ENCODE measurements at places on chromosomes 3 and 15.

DNA sequence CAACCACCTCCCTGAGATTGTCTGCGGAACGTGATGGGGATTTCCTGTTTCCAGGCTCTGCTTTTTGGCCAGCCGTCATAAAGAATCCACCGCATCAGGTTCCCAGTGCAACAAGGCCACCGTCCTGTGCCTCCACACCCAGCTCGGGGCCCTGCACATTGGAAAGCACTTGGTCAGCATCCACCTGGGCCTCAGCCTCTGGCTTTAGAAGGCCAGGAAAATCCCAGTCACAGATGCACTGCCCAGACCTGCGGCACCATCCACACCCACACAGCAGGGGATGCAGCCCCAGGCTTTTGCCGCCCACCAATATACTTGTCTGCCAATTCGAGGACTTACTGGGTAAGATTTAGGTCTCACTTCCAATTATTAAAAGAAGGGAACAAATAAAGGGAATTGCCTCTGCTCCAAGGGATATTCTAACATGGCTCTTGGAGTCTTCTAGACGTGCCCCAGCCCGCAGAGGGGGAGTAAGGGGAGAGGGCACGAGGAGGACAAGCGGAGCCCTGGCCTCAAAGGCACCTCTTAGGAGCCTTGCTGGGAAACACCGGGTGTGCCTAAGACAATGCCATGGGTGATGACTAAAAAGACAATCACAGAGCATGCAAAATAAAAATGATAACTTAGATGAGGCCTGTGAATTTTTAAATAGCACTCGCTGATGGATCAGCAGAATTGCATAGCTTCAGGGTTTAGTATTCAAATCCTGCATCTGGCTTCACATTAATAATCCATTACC lies 169.2 kb downstream of the FOXP1 start:
- no peak for DNase-seq

DNA sequence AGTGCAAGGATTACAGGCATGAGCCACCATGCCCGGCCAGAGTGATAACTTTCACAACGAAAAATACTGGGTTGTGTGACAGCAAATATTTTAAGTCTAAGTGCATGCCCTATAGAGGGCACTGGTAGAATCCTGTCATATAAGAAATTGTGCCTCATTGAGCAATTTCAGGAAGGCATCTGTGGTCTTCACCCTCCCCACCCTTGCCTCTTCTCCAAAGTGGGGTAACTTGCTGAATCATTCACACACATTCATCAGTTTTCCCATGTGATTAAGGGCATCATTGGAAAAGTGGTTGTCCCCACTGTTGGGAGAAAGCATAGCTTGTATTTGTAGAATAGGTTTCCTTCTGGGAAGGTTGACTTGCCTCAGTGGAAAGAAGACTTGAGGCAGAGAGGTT lies 9.2 kb downstream of the MITF start:
- DNase-seq = no peak

- no peak for DNase-seq
These were observed 103.4 kb downstream of the IGF1R start for GRCh38 chr15:98751767-98752166.

DNA sequence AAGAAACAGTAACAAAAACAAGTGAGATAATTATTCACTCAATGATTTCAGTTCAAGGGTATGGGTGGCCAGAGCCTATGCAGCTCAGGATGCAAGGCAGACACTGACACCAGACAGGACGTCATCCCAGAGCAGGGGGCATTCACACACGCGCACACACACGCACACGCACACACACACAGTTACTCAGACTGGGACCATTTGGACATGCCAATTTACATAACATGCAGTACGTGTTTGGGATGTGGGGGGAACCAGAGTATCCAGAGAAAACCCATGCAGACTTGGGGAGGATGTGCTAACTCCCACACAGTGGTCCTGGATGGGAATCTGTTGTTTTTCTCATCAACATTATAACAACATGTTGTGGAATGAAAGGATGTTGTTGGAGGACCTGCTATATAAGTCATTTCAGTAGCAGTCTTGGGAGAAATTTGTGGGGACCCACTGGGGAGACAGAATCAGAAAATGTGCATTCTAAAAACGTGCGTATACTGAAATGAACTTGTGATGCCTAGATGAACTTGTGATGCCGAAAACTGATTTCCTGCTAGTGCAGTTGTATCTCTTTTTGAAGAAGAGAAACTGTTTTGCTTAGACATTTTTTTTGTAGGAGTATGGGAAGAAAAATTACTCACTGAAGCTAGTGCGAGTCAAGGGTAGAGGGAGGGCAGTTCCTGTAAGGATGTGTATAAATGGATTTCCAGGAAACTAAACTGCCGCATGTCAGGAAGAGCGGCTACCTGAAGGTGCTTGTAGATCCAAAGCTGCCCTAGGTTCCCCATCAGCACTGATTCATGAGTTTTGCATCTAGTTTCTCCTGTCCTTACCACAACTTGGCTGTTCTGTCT lies 25.2 kb downstream of the CD200 start:
- DNase-seq = no peak

DNA sequence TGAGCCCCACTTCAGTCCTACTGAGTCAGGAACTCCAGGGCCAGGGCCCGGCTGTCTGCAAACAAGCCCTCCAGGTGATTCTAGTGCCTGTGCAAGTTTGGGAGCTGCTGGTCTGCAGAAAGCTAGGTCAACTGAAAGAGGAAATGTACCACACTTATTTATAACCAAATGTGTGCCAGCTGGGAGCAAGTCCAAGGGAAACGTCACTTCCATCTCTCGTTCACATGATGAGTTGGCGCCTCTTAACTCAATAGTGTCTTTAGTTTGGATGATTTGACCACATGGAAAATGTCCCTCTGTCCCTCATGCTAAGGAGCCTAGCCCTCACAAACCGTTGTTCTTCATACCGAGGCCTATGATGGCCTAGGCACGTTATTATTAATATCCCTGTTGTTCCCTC lies 43.2 kb downstream of the GOLGA8S start:
- DNase-seq = no peak

DNA sequence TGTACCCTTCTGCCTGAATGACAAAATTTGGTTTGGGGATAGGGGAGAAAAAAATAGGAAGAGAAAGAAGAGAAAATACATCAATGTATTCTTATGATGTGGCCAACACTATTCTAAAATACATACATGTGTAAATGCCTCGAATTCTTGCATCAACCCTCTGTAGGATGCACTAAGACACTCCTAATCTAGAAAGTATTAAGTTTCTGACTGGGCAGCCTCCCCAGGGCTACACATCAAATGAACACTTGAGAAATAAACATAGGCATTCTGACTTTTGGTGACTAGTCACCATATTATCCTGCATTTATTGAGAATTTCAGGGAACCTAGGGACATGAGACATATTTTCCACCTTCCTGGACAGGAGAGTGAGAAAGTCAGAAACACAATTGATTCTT lies 109.2 kb downstream of the CPNE4 start:
- no peak for DNase-seq

DNA sequence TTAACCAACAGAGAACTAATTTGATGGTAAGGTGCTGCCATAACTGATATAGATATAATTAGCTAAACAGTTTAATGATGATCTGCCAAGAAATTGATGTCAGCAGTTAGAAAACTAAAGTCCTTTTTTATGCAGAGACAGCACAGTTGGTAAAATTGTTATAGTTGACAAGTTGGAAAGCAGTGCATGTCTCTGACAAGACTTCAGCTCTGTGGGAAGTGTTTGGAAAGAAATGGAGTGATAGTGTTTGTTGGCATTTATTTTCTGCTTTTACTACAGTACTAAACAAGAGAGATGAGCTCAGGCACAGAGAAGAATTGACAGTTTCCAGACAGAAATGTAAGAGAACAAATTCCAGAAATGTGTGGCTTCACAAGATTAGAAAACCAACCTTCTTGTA lies 523.5 kb upstream of the BCHE start:
- no peak for DNase-seq

DNA sequence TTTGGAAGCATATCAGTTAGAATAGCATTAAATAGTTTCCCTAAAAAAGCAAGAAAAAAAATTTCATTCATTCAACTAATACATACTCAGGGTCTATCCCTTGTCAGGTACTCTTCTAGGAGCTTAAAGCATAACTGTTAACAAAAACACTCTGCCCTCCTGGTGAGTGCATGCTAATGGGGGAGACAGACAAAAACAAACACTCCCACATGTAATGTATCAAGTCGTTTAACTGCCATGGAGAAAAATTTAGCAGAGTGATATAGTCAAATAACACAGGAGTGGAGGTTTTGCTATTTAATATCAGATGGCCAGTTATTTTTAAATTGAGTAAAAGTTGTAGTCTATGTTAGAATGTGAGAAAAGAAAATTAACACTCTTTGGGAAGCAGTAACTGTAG lies 254.5 kb upstream of the RARB start:
- no peak for DNase-seq

GRCh38 chr15:75636026-75636425 lies 4.0 kb downstream of the IMP3 start:
- DNase-seq = no peak

- no peak for DNase-seq
These were observed 12.4 kb upstream of the GREM1 start for GRCh38 chr15:32705446-32705845.

GRCh38 chr3:20421-20820 lies 176.1 kb upstream of the CHL1 start:
- DNase-seq = no peak

- DNase-seq = no peak
These were observed 39.4 kb upstream of the KY start for GRCh38 chr3:134690226-134690625.

DNA sequence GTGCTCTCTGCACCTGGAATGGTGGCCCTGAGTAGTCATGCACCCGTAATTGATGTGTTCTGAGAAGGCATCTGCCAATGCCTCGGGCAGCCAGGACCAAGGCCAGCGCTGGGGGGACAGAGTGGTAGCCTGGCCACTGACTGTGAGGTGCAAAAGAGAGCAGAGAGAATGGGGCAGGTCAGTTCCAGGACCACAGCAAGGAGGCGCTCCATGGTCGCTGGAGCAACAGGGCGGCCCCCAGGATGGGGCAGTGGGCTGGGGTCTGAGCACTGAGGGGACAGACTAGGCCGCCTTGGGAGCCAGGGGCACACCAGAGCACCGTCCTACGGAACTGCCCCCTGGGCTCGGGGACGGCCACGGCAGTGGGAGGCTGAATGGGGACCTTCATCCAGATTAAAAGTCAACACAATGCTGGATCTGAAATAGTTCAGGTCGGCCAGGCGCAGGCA lies 48.3 kb upstream of the IQSEC1 start:
- no peak for DNase-seq

GRCh38 chr3:30713885-30714503 lies 107.6 kb downstream of the TGFBR2 start:
- DNase-seq = no peak

DNA sequence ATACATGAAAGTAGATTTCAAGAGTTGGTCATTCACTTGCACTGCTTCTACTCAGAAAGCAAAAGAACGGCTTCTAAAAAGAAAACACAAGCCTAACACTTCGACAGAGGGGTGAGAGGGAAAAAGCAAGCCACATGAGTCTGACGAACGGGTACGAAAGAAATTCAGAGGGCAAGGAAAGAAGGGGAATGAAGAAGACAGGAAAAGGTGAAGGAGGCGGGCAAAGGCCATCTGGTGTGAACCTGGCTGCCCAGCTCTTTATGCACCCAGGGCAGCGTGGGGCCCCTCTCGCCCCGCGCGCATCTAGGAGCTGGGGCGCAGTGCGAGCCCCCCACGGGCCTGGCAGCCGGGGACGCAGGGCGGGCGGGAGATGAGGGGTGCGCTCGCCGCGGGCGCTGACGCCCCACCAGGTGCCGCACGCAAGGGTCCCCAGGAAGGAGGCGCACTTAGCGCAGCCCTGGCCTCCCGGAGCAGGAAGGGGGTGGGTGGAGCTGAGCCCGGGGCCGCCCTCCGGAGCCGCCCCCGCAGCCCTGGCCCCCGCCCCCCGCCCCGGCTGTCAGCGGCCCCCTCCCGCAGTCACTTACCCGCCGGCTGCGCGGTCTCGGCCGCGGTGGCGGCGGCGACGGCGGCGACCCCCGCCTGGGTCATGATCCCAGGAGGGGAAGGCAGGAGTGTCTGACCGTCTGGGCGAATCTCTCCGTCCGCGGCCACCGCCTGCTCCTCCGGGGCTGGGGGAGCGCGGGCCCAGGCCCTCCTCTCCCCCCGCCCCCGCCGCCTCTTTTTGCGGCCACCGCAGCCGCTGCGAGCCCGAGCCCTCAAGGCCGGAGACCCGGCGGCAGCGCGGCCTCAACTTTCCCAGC lies at the start of gene USF3:
TSS of gene USF3 (minus strand) at position 857 of the 860 bp plus-strand sequence. CDS start 21,764 bp downstream, outside the sequence.
- DNase-seq = peak; percentile 10

GRCh38 chr15:40825661-40826422 lies 2.7 kb downstream of the PPP1R14D start:
- no peak for DNase-seq

GRCh38 chr15:101429191-101429590 lies 60.3 kb downstream of the PCSK6 start:
- no peak for DNase-seq

GRCh38 chr15:43316016-43316970 lies 14.1 kb downstream of the LCMT2 start:
- DNase-seq = no peak

- DNase-seq = no peak
These were observed 97.8 kb upstream of the AADACL2 start for GRCh38 chr3:151635905-151636304.

- no peak for DNase-seq
These were observed 214.8 kb downstream of the TBC1D2B start for GRCh38 chr15:77862651-77863104.

GRCh38 chr3:150960708-150961684 lies 11.5 kb downstream of the CLRN1 start:
- no peak for DNase-seq

GRCh38 chr3:71881041-71881440 lies 96.1 kb upstream of the PROK2 start:
- no peak for DNase-seq

DNA sequence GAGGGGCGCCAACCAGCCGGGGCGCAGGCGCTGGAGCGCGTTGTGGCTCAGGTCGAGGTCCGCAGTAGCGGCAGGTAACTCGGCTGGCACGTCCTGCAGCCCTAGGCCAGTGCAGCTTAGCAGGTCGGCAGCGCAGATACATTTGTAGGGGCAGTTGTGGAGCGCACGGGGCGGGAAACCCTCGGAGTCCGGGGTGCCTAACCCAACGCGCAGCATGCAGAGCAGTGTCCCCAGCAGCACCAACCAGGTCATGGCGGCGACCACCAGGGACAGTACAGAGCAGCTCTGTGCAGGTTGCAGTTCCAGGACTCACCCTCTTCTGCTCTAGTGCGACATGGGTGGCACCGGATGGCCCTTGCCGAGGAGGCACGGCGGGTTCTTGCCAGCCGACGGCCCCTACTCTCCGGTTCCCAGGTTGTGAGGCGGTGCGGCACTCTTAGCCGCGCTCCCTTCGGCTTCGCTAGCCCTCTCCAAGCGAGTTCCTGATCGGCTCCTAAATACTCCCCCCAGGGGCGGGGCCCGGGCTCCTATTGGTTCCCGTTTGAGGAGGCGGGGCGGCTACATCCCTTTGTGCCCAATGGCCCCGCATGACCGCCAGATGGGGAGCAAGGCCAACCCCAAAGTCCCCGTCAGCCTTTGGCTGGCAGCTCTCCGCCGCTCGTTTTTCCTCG lies at the start of gene AMIGO3:
TSS of gene AMIGO3 (minus strand) at position 471 of the 671 bp plus-strand sequence. CDS start at position 252, 219 bp downstream.
- DNase-seq = peak; percentile 78

DNA sequence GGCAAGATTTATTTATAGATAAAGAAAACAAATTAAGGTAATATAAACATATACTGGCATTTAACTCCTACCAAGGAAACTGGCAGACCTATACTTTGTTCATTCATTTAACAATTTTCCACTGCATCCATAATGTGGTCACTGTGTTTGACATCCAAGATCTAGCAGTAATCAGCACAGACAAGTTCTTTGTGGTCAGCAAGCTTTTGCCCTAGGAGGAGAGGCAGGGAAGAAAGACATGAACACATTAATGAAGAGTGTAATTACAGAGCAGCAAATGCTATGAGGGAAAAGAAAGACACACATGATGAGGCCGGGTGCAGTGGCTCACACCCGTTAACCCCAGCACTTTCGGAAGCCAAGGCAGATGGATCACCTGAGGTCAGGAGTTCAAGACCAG lies 34.4 kb downstream of the SUCLG2 start:
- no peak for DNase-seq

All from GOT3 (cell line).